ENCODE measurements at places on chromosomes 5 and 9. TPM values are rescaled to one million over a fixed set of nuclear protein-coding genes. Genes with fewer than 3 reads are reported as not detected.

PALM2AKAP2 gene
- total RNA-seq, result 37.2 TPM

DAB2IP gene
- total RNA-seq, result 6.1 TPM

SGCD gene
- total RNA-seq, result 0.85 TPM

FOXD4L5 gene
- total RNA-seq, result under 0.01 TPM

BAAT gene
- total RNA-seq, result 0.19 TPM
